ENCODE measurements at places on chromosomes 1 and 21.

DNA sequence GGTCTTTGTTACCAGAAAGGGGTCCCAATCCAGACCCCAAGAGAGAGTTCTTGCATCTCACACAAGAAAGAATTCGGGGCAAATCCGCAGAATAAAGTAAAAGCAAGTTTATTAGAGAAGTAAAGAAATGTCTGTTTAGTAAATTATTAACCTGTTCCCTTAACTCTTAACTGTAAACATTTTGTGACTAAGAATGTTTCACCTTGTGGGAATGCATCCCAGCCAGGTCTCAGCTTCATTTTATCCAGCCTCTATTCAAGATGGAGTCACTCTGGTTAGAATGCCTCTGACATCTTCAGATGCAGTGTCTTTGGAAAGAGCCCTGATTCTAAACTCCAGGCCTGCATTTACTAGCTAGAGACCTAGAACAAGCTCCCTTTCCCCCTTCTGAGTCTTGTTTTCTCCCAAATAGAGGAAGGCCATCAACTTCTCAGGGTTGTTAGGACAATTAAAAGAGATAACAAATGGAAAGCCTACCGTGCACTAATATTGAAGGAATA, 4.5 kb upstream of the FABP3 start:
- no peak for DNase-seq

- DNase-seq = no peak
These were observed 48.4 kb upstream of the TNFSF18 start for GRCh38 chr1:173099166-173099565.

GRCh38 chr1:58809325-58810010, 25.6 kb upstream of the JUN start:
- no peak for DNase-seq

DNA sequence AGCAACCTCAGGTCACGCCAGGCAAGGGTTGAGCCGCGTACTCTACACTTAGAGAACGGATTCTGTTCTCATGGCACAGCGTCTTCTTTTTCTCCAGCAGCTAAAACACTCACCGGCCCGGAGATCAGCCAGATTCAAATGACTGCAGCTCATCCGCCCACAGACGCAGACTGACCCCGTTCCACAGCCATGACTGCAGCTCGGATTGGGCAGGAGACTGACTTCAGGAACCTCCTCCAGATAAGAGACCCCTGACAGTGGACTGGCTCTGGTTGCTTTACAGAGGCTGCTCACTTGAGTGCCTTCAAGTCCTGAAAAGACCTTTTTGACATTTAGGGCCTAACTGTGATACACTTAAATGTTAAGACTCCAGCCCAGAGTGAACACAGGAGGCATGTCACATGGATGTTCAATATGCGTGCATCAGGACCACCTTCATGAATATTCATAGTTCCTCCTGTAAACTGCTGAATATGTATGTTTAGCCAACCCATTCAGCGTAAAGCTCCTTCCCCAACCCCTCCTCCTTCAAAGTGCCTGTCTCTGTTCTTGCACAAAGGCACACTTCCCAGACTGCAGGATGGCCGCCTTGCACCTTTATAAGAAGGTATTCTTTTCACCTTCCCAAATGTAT, 42.6 kb downstream of the BACE2 start:
- DNase-seq = no peak

DNA sequence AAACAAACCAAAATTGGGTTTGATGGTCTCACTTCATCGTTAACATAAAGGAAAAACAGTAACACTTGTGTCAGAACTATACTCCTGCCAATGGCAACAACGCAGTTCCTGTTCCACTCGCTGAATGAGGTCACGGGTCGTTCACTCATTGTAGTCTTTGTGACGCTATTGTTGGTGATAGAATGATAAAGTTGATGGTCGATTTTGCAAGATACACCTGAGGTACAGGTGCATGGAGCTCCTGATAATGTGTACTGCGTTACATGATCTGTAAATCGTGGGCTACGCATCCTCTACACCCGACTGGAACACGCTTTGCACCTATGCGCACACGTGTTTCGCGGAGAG, 391 bp upstream of the CENPS start:
- DNase-seq = no peak

DNA sequence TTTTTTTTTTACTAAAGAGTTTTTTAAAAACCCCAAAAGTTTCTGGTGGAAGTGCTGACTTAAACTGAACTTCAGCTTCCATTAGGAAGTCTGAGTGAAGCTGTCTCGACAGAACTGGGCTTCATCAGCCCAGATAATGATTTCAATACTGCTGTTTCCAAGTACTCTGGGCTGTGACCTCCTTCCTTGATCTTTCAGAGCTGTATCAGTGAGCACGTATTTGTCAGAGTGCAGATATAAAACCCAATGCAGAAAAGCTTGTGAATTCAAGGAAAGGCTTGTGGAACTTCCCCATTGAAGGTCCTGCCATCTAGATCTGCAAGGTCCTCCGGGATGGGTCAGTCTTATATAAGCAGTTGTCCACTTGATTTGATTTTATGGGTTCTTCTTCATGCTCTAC, 50.1 kb upstream of the RGS21 start:
- no peak for DNase-seq

- no peak for DNase-seq
These were observed 344.3 kb downstream of the DUSP10 start for GRCh38 chr1:221397606-221398005.

DNA sequence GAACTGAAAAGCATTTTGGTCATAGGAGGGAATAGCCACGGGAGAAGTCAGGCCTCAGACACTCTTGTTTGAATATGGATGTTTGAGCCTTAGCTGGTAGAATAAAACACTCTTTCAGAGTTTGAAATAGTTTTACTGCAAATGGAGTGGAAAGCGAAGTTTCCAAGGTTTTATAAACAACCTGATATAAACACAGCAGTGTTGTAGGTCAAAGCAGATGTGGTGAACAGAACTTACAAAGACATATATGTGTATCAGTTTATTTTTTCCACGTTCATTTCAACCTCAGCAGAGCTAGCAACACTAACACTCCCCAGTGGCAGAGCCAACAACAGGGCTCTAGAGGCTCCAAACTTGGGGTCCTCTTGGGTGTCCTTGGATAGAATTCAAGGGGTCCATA, 89.9 kb downstream of the WLS start:
- no peak for DNase-seq

- DNase-seq = no peak
These were observed 105.1 kb downstream of the BARHL2 start for GRCh38 chr1:90612033-90612432.

DNA sequence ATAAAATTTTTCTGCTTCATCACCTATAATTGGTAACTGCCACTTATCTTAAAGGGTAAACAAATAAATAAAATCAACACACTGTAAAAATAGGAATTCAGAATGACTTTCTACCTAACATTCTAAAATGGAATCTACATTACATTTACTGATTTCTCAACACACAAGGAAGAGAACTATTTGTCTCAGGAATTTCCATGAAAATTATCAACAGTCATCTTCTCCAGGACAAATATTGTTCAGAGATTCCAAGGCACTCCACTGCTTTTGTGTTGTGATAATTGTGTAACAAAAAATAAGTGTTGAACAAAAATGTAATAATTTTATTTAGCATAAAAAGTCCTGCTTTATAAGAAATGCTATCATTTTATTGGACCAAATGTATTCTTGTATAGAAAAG, 7.3 kb downstream of the ODF2L start:
- no peak for DNase-seq

- DNase-seq = no peak
These were observed 10.2 kb upstream of the NKAIN1 start for GRCh38 chr1:31249854-31250253.

- no peak for DNase-seq
These were observed 36.0 kb downstream of the CAPN2 start for GRCh38 chr1:223748405-223748772.

- no peak for DNase-seq
These were observed 730 bp downstream of the CDC42SE1 start for GRCh38 chr1:151058692-151059091.

GRCh38 chr1:7827126-7827955, 25.5 kb downstream of the UTS2 start:
- no peak for DNase-seq

GRCh38 chr1:32151319-32151787, 28.1 kb upstream of the TXLNA start:
- DNase-seq = no peak

- no peak for DNase-seq
These were observed 8.9 kb upstream of the C1orf174 start for GRCh38 chr1:3908886-3909517.

DNA sequence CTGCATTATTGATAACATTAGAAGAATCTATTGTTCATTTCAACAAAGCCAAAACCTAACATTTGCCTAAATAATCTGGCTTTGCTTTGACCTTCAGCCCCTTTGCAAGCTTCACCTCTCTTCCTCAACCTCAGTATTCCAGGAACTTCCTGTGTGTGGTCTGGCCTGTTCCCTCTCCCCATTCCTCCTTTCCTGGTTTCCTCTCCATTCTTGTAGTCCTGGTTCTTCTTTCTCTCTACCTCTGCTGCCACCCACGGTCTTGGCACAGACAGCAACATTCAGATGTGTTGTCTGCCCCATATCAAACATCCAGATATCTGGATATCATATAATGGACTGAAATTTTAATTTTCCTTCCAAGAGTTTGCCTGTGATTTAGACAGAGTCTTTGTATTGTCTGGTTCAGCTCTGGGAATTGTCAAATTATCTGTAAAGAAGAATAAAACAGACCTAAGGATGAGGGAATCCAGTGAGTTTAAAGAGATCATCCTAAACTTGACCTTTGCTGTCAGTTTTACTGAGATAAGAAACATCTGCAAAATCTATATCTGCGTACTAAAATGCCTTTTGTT, 148.1 kb upstream of the KCTD3 start:
- DNase-seq = no peak

GRCh38 chr1:198535631-198536030, 4.8 kb downstream of the ATP6V1G3 start:
- DNase-seq = no peak

DNA sequence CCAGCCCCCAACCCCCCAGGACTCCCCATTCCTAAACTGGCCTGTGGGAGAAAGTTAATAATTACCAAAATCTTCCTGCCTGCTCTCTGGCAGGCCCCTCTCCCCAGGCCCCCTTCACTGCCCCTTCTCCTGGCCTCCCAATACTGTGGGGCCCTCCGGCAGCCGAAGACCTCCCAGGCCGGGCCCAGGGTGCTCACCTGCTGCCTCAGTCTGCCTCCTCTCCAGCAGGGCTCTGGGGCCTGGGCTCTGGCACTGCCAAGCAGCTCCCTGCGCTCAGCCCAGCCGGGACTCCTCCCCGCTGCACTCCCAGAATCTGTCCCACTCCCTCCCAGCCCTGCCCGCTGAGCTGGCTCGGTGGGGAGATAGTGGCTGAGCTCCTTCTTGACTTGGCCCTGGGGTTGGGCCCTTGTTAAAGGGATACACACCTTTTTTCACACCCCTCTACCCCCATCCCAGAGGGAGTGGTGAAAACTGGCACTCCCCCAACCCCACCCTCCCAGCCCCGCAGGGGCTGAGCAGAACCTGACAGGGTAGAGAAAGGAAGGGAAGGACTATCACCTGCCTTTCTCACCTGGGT, at the start of gene S100A16:
Gene S100A16, minus strand, starts transcription at position 383 of the 577 bp plus-strand sequence. CDS start 4,986 bp downstream, outside the sequence.
- DNase-seq = no peak

DNA sequence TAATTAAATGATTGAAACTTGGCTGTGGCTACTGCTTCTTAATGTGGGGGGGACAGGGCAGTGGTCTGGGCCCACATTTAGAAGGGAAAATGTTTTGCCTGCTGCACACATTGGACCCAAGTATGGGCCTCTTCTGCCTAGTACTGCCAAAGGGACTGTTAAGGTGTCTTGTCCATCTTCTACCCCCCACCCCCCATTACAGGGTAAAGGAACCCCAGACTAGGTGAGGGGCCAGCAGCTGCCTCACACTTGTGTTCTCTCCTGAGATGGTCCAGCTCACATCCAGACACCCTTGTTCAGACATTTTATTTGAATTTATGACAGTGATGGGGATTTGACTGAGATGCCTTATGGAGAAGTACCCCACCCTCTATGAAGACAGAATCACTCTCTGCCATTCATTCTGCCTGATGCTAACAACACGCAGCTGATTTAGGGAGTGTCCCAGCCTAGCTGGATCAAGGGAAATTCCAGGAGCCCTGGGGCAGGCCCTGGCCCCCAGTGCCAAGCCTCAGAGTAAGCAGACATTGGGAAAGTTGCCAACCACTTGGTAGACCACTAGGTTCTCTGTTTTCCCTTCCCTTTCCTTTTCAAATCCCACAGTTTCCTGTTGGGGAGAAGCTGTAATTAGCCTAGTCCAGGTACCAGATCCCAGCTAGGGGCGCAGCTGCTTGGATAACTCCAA, 42.1 kb downstream of the YARS1 start:
- DNase-seq = no peak

Measured in nucleus accumbens (tissue), 56 donors.